ENCODE measurements at places on chromosomes 2 and 18.

- no peak for DNase-seq
These were observed 93.5 kb downstream of the TNS1 start for GRCh38 chr2:217909156-217909820.

DNA sequence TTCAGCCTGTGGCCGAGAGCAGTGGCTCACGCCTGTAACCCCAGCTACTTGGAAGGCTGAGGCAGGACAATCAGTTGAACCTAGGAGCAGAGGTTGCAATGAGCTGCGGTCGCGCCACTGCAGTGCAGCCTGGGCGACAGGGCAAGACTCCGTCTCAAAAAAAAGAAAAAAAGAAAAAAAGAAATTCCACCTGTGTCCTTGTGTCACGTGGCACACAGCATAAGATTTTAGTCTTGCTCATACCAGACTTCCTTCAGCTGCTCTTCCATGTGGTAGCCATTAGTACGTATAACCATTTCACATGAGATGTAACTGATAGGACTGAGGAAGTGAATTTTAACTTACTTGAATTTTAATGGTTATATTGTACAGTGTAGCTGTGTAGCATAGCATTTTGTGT is 4.0 kb downstream of the NOP58 start:
- peak; percentile 10 for DNase-seq

DNA sequence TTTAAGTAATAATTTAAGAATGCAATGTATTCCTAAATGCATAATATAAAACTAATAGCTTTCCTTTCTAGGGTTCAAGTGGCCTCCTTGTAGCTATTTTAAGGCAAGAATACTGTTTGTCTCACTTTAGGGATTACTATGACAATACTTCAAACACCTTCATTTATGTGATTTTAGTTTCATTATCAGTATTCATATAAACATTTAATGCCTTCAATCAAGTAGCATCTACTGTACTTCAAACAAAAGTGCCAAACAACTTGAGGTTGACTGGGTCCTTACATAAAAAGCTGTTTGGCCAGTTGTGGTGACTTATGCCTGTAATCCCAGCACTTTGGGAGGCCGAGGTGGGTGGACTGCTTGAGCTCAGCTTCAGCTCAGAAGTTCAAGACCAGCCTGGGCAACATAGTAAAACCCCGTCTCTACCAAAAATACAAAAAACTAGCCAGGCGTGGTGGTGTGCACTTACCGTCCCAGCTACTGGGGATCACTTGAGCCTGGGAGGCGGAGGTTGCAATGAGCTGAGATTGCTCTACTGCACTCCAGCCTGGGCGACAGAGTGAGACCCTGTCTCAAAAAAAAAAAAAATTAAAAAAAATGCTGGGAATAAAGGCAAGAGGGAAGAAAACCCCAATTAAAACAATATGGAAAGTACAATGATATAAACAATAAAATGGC is 9.3 kb downstream of the MEX3C start:
- DNase-seq: no peak

GRCh38 chr2:26934335-26934724 is 36.1 kb upstream of the MAPRE3 start:
- DNase-seq: no peak

- no peak for DNase-seq
These were observed 99.5 kb downstream of the TTC32 start for GRCh38 chr2:19802086-19802841.

- DNase-seq: no peak
These were observed 137.7 kb downstream of the ALK start for GRCh38 chr2:29783666-29784065.

GRCh38 chr2:29059624-29060023 is 14.7 kb downstream of the PCARE start:
- DNase-seq: no peak

Data from CD8-positive, alpha-beta memory T cell (primary cell).